ENCODE measurements at places on chromosomes 11 and 22.

- no peak for DNase-seq
Measured at GRCh38 chr11:67056267-67057204, at the start of gene RHOD. RHOD (plus strand) TSS chr11:67056847; CDS start chr11:67056903, 56 bp downstream.

DNA sequence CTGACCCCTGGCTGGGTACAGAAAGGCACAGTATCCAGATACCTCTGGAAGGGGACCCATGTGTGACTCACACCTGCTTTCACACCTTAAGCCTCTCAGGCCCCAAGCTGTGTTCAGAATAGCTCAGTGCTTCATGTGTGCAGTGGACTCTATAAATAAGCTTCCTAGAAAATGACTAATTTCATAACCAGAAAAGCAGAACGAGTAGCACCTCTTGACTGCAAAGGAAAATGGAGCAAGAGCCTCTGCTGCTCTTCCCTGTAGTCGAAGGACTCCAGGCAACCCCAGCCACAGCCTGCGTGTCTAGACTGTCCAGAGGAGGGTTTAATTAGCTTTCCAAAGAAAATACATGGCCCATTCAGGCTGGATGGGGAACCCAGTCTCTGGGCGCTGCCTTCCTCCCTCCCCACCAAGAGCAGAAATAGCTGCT, 23.1 kb downstream of the PTPN5 start:
- DNase-seq: no peak

DNA sequence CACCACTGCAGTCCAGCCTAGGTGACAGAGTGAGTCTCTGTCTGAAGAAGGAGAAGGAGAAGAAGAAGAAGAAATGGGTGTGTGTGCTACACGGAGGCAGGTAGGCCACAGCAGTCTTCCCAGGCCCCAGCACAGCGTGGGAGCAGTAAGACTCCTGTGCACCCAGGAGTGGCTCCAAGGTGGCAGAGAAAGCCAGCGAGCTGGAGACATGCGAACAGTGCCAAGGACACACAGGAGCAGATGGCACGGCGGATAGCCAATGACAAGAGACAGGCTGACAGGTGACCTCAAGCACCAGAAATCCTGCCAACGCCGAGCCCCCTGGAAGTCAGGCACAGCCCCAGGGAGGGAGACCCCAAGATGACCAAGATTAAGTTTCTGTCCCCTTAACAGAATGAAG, 9.0 kb upstream of the SCGB1A1 start:
- DNase-seq: no peak

GRCh38 chr11:102929166-102929565, 26.4 kb downstream of the MMP13 start:
- no peak for DNase-seq

DNA sequence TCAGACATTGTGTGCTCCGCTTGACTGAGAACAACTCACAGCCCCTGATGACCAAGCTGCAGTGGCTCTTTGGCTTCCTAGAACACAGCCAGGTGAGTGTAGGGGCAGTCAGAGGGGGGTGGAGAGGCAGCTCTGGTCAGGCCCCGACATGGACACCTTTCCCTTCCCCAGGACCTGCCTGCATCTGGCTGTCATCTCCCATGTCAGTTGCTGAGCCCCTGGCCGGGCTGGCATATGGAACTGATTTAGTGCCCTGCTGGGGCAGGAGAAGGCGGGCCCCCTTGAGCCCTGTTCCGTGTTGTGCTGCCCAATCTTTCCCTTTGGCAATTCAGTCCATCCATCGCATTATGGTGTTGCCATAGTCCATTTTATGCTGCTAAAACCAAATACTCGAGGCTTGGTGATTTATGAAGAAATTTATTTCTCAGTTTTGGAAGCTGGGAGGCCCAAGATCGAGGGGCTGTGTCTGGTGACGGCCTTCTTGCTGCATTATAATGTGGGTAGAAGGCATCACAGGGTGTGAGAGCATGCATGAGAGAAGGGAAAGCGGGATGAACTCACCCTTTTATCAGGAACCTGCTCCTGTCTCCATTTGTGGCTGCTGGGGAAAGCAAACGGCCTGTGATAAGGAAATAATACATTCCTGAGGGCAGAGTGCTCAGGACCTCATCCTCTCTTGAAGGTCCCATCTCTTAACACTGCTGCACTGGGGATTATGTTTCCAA, 19.0 kb downstream of the USP35 start:
- DNase-seq: no peak

DNA sequence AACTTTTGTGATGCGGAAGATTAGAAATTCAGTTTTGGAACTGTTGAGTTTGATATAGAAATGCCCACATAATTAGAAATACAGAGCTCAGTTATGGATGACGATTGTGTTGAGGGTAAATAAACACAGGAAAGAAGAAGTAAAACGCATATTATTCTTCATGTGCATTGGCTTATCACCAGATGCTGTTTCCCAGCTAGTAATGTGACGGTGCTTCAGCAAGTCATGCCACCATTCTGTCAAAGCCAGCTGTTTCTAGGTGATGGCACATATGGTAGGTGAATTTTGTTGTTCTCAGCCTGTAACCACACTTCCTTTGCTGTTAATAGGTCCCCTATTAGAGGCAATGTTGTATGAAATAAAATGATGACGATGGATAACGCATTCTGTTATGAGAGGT, 68.9 kb downstream of the C11orf65 start:
- DNase-seq: peak; percentile 2

- DNase-seq: no peak
Measured at GRCh38 chr11:28133146-28133545, 25.0 kb downstream of the METTL15 start.

DNA sequence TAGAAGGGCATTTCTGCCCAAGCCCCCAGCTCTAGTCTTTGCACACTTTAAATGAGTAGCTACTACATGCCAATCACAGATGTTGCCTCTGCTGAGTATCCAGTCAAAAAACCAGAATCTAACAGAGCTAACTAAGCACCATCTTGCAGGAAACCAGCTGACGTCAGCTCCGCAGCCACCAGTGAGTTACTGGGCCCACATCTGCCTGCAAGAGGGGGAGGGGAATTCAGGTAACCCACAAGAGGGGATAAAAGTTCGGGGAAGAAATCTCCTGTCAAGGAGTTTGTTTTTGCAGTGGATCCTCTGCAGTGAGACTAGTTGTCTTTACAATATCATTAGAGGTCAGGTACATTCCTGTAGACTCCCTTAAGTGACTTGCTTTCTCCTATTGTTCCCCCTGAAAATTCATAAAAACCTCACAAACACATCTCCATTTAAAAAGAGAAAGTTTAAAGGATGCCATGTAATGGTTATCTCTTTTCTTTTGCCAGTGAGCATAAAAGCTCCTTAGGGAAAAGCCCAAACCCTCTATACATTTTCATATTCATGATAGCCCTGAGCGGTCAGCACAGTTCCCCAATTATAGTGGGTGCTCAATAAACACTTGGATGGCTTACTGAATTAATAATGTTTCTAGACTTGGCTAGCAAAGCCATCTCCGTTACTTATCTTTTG, 9.3 kb downstream of the CD44 start:
- no peak for DNase-seq

DNA sequence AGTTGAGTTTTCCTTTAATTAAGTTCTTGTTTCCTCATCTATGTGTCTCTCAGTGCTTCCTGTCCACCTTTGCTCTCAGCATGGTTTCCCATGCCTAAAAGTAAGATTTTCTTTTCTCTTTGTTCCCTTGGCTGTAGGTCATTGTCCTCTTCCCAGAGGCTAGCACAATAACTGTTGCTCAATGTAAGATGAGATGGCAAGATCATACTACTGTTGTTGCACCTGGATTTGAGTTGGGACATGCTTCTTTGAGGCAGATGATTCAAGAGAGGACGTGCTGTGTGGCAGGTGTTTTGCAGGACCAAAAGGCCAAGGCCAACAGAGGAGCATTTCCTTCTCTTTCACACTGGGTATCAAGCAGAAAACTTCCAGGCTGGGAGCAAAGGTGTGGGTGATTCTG, 11.3 kb upstream of the NELL1 start:
- DNase-seq: no peak

- DNase-seq: no peak
Measured at GRCh38 chr11:117641008-117641915, 155.8 kb downstream of the DSCAML1 start.

- no peak for DNase-seq
Measured at GRCh38 chr11:16194566-16194965, 161.8 kb downstream of the SOX6 start.

DNA sequence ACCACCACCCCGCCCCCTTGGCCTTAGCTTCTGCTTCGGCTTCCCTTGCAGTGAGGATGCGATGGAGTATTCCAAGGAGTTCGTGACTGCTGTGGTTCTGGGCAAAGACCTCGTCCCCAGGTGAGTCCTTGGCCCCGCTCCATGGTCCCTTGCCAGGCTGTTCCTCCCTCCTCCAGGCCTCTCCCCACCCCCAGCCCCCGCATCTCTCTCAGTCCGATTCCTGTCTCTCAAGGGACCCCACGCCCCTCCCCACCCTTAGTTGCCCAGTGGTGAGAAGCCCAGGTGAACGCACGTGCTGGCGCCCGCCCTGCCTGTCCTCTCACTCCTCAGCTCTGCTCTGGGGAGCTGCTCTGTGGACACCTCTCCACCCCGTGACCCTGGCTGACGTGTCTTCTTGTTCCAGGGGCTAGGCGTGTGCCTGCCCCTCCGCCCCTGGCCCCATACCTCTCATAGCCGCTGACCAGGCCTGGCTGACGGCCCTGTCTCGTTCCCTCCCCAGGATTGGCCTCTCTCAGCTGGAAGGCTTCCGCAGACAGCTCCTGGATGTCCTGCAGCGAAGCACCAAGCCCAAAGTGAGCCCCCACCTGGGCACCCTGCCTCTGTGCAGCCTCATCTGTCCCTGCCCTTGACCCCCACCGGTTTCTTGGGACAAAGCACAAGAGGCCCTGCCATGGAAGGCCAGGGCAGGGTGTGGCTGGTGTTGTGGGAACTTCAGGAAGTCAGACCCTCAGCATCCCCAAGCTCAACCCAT, 14.6 kb upstream of the MYRF start:
- DNase-seq: no peak

DNA sequence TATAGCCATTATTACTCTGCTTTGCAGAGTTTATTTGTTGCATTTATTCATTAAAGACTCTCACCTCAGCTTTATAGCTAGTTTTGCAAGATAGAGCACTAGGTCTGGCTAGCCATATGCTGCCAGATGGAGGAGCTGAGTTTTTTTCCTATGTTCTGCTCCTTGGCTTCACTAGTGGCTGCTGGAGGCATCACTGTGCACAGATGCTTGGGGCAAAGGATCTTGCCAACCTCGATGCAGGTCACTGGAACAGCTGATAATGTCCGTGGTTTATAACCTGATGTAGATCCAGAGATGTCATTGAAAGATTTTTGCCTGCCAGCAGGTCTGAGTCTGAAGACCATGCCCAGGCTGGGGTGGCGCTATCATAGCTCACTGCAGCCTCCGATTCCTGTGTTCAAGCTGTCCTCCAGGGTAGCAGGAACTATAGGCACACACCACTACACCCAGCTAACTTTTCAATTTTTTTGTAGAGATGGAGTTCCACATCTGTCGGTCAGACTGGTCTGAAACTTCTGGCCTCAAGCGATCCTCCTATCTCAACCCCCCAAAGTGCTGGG, 63.2 kb downstream of the PACS1 start:
- peak; percentile 83 for DNase-seq

GRCh38 chr11:117745346-117745745, 51.7 kb downstream of the DSCAML1 start:
- no peak for DNase-seq

DNA sequence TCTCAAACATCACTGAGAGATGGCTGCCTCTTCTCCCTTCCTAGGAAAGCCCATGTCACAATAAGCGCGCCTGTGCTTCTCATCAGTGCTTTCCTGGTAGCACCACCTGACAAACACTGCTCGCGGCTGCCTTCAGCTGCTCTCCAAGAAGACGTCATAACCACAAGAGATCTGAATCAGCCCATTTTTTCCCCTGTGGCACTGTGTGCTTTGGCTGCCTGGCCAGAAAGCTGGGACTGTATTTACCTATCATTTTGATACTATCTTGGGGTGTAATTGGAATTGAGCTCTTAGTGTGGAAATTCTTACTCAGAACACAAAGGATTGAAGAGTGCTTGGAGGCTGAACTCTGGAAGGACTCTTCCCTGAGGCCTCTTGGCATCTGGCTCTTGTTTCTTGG, 50.3 kb upstream of the EHF start:
- DNase-seq: no peak

DNA sequence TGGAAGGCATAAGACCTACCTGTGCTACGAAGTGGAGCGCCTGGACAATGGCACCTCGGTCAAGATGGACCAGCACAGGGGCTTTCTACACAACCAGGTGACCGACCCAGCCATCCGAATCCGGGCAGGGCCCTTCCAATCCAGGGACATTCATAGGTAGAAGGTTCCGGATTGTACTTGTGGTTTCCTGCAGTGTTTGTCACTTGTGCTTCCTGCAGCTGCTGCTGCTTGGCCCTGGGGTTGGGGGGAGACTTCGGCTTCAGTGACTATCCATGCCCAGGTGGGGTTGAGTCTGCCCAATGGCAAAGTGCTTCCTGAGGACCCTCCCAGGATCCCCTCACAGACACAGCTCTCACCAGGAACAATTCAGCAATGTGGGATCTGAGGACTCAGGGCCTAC, 2.2 kb downstream of the APOBEC3A start:
- DNase-seq: no peak

- DNase-seq: no peak
Measured at GRCh38 chr11:102283116-102283485, 34.2 kb upstream of the BIRC3 start.

DNA sequence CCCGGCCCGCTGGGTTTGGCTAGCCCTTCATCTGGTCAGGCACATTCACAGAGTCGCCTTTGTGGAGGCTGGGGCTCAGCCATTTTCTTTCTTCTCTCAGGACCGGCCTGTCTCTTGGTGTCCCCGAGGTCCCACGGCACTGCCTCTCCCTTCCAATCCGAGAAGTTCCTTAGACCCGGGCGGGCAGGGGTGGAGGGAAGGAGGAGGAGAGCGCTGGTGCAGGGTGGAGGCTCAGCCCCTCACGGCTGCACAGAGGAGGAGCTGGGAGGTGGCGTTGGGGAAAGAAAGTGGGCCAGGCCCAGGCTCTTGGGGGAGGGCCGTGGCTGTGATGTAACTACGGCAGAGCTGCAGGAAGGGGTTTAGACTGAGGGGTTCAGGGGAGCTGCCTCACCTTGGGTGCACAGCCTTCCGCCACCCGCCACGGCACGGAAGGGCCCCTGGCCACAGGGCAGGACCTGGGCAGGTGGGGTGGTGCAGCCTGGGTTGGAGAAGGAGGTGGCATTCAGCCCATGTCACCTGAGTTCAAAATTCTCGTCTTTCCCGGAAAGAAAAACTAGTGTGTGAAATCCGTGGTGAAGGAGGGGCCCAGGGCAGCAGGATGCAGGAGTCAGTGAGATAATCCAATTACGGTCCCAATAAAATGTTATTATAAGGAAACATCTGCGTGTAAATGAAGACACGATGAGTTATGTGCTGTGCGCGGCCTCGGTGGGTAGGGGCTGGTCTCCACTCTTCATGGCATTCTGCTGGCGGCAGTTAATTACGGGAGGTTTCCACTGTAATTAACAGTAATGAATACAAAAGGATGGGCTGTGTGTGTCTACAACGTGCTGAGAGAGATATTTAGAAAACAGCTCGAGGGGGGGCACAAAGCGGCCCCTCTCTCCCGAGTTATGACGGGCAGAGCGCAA, 1.7 kb downstream of the BRSK2 start:
- no peak for DNase-seq
